ENCODE measurements at places on chromosomes 2 and 18.

DNA sequence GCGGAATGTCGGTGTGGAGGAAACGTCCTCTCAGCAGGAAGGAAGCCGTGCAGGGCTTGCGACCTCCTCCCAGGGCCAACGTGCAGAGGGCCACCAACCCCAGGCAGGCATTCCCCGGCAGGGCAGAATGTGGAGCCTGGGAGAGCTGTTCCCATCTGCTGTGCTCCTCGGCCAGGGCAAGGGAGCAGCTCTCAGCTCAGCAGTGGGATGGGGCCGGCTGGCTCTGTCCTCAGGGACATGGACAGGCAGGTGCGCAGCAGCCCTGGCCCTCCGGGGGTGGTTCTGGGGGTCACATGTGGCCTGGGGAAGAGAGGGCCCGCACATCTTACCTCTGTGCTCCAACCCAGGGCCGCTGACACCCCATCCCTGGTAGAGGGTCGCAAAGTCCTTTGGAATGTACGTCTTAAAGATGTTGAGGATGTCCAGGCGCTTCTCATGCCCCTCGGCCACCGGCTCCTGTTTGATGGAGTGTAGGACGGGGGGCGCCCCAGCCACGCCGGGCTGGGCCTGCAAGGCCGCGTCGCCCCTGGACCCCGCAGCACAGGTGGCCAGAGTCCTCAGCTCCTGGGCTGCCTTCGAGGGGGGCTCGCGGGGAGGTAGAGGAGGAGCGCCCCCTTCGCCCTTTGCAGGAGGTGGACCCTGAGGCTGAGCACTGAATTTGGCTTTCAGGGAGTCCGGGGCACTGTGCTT lies 116.4 kb downstream of the ZNF516 start:
- no peak for DNase-seq

DNA sequence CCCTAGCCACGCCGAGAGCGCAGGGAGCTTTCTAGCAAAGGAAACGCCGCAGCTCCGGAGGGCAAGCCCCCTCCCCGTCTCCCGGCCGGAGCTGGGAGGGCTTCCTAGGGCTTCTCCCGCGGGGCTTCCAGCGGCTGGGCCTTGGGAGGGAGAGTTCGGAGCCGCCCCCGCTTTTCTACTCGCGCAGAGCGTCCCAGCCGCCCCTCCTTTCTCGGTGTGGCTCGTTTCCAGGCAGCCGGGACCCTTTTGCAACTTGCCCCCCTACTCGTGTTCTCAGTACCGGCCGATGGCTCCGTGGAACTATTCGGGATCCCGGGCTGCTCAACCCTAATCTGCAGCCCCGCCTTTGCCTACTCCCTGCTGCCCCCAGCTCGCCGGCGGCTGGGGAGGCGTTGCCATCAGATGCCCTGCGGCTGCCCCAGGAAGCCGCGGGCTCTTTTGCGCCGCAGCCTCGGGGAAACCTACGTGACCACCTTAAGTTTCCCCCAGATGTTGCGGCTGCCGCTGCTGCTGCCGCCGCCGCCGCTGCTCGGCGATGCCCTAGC lies 1.5 kb upstream of the NR4A2 start:
- DNase-seq, result no peak

DNA sequence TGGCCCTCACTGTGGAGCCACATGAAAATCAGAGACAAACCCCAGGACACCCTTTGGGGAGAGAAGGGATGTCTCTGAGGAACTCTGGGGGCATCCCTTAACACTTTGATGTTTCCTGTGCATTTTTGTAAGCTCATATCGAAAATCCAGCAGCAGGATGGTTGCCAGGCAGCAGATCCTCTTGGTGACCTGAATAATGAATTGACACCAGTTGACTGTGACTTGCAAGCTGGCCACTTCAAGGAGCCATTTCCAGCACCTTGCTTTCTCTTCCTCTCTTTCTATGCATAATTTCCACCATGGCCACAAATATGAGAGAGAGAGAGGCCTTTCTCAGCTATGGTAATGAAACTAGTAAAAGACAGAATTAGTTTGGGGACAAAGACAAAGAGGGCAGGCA lies 91.7 kb downstream of the NRP2 start:
- no peak for DNase-seq

GRCh38 chr2:55451699-55452098 lies 32.0 kb upstream of the CCDC88A start:
- no peak for DNase-seq

GRCh38 chr2:129752176-129752575 lies 227.3 kb upstream of the RAB6C start:
- DNase-seq, result no peak

DNA sequence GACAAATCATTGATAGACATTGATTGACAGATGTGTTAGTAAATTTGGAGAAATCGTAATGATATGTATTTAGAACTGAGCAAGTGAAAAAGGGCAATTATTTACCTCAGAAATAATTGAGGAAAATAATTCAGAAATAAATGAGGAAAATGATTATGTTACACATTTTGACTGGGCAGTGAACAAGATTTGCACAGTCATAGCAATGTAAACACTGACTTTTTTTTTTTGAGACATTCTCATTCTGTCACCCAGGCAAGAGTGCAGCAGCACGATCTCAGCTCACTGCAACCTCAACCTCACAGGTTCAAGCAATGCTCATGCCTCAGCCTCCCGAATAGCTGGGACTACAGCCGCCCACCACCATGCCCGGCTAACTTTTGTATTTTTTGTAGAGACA lies 211.7 kb downstream of the SP3 start:
- no peak for DNase-seq

- DNase-seq, result peak; percentile 9
Measured at GRCh38 chr2:13201924-13202323, 485.2 kb downstream of the TRIB2 start.
